Activated CD4-positive, alpha-beta T cell treated with anti-CD3 and anti-CD28 coated beads, Interleukin-10, Interleukin-2, amounts not matched to agents 100 ng/mL and 50 ng/mL, durations not matched to agents 16 hours and 8 hours (primary cell): ENCODE measurements at places on chromosomes 13 and 19.

DNA sequence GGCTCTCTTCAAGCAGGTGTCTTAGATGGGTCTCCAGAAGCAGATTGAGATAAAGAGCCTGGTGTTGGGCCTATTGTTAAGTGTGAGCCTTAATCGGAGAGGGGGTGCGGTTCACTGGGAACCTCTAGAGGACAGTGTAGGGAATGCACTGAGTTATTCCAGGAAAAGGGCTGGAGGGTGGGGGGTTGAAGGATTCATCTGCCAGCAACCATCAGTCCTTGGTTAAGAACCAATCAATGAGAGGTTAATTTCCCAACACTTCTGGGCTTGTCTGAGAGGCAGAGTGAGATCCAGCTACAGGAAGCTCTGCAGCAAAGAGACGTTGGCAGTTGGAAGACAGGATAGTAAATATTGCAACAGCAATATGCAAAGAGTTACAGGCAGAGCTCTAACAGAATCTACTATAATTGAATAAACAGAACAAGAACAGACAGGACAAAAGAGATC is 28.7 kb downstream of the CYP4F2 start:
- DNase-seq: peak; percentile 35

GRCh38 chr13:40126306-40127085 is 471.0 kb downstream of the COG6 start:
- no peak for DNase-seq

DNA sequence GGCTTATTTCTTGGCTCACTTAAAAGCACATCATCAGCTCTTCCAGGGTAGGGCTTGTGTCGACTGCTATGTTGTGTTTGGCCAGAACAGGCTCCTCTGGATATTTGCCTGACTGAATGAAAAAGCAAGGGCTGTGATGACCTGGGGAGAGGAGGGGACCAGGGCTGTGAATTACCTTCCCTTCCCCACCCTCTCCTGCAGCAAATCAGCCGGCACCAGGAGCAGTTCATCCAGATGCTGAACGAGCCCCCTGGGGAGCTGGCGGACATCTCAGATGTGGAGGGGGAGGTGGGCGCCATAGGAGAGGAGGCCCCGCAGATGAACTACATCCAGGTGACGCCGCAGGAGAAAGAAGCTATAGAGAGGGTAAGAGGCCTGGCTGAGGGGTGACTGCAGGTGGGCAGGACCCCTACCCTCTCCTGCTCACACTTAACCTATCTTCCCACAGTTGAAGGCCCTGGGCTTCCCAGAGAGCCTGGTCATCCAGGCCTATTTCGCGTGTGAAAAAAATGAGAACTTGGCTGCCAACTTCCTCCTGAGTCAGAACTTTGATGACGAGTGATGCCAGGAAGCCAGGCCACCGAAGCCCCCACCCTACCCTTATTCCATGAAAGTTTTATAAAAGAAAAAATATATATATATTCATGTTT is 4.4 kb downstream of the GADD45GIP1 start:
- no peak for DNase-seq

DNA sequence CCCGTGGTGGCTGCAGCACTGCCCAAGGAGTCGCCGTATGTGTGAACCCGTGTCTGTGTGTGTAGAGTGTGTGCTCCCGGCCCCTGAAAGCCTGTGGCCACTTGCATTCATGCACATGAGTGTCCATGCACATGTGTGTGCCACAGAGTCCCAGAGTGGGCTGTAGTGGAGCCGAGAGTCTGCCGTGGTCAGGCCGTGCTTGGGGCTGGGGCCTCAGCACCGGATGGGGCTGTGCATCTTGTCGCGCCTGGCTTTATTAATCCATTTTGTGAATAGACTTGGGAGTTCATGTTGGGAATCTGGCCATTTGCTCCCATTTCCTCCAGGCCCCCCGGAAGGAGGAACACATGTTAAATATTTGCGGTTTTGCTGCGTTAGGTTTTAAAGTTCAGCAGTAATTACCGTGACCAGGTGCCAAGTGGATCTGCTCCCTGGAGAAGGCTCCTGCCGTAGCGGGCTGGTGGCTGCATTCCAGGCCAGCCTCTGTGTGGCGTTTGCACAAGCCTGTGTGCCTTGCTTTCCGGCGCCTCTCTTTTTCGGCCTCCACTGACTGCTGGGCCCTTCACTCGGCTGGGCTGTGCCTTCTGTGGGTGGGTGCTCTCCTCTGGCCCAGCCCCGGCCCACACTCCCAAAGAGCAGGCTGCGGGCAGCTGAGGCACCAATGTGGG is 69.2 kb upstream of the KCTD15 start:
- DNase-seq: no peak

- DNase-seq: no peak
Observed at GRCh38 chr13:30862707-30863106, 43.4 kb upstream of the MEDAG start.

DNA sequence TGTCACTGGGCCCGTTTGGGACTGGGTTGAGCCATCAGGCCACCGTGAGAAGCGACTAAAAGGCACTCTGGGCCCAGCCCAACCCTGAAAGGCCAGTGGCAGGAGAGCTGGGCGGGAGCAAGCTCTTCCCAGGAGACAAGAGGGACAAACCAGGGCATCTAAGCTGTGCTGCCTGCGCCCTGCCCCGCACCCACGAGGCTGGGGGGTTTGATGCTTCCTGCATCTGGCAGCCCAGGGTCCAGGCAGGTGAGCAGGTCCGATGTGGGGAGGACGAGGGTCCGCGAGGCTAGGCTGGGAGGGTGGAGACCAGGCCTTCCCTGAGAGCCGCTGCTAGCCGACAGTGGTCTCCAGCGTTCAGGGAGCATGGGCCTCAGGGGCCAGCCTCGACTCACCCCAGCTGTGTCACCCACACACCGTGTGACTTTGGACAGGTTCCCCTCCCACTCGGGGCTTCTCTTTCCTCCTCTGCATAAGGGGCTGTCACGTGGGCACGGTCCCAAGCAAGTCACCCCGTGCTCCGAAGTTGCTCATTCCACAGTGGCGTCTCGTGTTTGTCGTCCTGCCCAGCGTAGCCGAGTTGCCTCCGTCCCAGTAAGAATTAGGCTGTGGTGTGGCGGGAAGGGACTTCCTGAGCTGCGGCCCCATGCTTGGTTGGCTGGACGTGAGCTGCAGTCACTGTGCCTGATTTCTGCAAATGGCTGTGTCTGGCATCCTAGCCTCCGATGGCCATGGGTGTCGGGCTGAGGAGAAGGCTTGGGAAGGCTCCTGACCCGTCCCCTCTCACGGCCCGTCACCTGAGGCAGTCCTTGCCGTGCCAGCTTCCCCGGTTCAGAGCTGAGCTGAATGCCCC is 15.8 kb downstream of the PLIN4 start:
- DNase-seq: no peak

GRCh38 chr19:4843647-4843965 is 12.1 kb upstream of the TICAM1 start:
- DNase-seq: no peak

GRCh38 chr19:36169084-36169760 is 17.0 kb upstream of the COX7A1 start:
- no peak for DNase-seq

DNA sequence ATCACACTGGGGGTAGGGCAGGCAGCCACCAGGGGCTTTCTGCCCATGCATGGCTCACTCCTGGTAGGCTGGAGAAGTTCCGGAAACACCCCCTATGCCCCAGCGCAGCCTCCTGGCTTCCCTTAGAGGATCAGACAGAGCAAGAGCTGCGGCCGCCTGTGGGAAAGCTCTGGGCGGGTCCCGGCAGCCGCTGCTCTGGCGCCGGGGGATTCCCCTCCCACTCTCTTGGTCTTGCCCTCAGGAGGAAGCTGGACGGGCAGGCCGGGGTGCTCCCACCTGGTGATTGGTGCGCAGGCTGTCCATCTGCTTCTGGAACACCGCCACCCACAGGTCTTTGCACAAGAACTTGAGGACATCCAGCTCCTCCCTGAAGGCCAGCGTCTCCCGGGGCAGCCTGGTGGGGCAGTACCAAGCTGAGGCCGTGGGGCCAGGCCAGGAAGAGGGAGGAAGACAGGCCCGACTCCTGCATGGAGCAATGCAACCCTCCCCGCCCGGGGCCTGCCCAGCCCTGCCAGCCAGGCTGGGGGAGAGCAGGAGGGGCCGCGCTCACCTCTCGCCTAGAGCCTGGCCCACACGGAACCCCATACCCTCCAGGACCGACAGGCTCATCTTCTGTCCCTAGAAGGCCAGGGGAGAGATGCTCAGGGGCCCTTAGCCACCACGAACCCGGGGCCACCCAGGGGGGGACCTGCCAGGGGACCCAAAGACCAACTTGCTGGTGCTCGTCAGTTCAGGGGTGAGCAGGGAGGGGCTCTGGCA is 4.0 kb upstream of the NKPD1 start:
- peak; percentile 76 for DNase-seq

DNA sequence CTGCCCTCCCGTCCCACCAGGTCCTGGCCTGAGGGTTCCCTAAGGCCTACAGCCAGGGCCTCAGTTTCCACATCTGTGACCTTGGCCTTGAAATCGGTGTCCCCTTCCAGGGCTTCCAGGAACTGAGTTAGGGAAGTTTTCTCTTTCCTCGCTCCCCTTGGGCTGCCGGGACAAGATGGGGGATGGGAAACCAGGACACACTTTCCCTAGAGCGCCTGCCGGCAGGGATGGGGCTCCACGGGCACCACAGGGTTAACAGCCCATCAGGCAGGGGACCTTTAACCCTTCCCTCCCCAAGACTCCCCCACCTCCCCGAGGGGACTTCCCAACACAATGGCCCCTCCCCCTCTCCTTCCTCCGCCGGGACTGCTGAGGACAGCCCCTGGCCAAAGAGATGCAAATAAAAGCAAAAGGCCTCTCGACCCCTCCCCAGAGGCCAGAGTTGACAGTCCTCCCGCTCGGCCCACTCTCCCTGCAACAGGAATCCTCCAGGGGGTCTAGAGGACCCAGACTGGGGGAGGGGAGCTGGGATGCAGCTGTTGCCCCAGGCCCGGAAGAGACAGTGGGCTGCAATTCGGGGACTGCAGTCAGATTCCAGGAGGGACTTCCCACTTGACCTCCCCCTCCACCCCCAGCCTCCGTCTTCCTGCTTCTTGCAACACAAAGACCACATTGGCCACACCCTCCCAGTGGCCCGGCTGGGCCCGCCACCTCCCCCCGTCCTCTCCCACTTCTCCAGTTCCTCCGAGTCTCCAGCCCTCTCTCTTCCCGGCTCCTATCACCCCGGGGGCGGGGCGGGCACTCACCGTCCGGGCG is 3.4 kb downstream of the BBC3 start:
- peak; percentile 73 for DNase-seq

GRCh38 chr19:36488118-36488845 is 1.1 kb downstream of the ZNF566 start:
- DNase-seq: no peak

DNA sequence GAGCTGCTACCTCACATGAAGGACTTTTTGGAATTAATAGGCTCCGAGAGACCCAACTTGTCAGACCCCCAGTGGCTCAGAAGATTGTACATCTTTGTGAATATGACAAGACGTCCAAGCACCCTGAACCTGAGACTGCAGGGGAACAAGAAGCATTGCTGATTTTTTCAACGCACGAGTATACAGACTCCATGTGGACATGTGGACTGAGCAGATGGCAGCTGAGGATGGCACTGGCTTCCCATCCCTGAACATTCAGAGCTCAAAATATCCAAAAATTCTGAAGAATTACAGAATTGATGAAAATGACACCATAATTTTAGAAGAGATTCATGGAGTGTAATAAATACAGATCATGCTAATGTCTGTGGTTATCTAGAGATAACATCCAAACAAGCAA is 254.1 kb downstream of the MZT1 start:
- no peak for DNase-seq

DNA sequence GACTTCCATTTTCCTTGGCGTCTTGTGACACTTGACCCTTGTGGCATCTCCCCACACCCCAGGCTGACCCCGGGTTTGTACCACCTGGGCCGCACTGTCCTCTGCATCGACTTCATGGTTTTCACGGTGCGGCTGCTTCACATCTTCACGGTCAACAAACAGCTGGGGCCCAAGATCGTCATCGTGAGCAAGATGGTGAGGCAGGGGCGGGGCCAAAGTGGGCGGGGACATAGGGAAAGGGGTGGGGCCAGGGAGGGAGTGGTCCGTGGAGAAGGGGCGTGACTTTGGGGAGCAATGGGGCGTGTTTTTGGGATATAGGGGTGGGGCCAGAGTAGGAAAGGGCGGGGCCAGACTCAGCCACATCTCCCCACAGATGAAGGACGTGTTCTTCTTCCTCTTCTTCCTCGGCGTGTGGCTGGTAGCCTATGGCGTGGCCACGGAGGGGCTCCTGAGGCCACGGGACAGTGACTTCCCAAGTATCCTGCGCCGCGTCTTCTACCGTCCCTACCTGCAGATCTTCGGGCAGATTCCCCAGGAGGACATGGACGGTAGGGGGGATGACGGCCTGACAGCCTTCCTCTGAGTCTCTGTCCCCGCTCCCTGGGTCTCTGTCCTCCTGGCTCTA is 42.8 kb downstream of the TRPM4 start:
- peak; percentile 9 for DNase-seq

DNA sequence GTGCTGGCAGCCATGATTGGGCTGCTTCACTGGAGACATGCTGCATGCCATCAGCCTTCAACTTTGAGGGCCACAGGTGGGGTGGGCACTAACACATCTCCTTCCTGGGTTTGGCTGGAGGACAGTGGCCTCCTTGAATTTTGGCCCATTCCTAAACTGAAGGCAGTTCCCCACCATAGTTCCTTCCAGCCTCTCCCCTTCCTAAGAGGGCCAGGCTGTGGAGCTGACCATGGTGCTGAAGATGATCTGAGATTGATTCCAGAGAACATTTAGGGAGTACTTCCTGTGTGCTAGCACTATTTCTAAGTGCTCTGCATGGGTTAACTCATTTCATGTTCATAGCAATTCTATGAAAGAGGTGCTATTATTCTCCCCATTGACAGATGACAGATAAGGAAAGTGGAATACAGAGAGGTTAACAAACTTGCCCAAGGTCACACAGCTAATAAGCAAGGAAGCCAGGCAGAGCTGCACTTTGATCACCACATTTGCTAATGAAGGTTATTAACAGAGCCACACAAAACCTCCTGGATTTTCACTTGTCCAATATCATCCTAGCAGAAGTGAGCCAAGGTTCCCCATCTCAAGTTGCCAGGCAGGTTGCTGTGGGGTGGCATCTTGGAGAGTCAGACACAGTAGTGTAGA is 175.3 kb downstream of the ZIC5 start:
- peak; percentile 26 for DNase-seq

DNA sequence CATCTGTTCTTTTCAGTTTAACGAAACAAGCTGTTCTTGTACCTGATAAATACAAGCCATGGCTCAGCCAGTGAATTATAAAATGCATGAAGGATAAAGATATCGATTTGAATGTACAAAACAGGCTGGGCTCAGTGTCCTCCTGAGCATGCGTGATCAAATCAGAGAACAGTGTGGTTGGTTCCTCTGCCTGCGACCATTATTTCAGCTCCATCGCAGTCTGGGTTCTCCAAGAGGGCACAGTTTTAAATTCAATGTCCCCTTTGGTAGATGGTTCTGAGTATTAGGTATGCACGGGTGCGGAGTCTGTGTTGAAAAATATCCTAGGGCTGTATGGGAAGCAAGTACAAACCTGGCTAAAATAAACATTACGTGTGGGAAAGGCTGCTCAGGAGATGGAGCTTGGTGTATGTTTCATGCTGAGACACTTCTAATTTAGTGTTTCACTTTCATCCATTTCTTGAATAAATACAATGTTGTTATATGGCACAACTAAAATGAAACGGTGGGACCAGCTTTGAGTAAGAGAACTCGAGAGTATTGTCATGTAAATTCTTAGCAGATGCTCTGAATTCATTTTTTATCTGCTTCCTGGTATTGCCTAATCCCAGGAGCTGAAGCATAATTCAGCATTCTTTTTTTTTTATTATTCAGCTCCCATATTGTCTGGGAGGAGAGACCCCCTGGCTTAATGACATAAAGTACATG is 458.7 kb downstream of the MYO16 start:
- no peak for DNase-seq

- DNase-seq: no peak
Observed at GRCh38 chr13:91126806-91127205, 220.7 kb upstream of the MIR17HG start.

- DNase-seq: peak; percentile 66
Observed at GRCh38 chr19:38734426-38735256, 9.6 kb downstream of the CAPN12 start.
